ENCODE measurements at places on chromosomes 12 and 14.

- H3K4me3 ChIP-seq, result no peak overlapping the region
- peaks cover 18% of the 10 kb centered on the region for H3K27me3 ChIP-seq
- DNase-seq, result no peak
- no peaks in the 10 kb centered on the region for H3K36me3 ChIP-seq
- H3K4me1 ChIP-seq, result peaks cover 3% of the 10 kb centered on the region
Observed at GRCh38 chr14:64800000-64800399, 79.7 kb downstream of the SPTB start.

GRCh38 chr12:114030451-114030850 is 64.3 kb upstream of the RBM19 start:
- H3K27me3 ChIP-seq, result peaks cover 9% of the 10 kb centered on the region
- H3K36me3 ChIP-seq, result no peaks in the 10 kb centered on the region
- H3K4me3 ChIP-seq, result no peak overlapping the region

DNA sequence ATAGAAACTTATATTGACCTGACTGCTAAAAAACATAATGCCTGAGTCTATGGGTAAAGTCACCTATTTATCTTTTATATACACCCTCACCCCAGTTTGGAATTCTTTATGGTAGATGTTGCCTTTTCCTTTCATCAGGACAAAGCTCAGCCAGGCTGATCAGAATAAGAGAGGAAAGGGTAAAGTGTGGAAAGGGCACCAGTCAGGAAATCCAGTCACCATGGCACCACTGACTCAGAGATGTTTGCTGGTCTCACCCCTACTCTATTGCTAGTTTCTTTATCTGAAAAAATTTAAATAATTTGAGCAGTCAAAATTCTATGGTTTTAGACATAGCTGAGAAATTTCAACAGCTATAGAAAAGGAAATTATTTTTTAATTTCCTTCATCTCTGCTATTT is 49.2 kb upstream of the SSTR1 start:
- no peak overlapping the region for H3K4me3 ChIP-seq
- H3K27ac ChIP-seq, result no peak overlapping the region
- H3K4me1 ChIP-seq, result no peaks in the 10 kb centered on the region
- no peaks in the 10 kb centered on the region for H3K27me3 ChIP-seq

DNA sequence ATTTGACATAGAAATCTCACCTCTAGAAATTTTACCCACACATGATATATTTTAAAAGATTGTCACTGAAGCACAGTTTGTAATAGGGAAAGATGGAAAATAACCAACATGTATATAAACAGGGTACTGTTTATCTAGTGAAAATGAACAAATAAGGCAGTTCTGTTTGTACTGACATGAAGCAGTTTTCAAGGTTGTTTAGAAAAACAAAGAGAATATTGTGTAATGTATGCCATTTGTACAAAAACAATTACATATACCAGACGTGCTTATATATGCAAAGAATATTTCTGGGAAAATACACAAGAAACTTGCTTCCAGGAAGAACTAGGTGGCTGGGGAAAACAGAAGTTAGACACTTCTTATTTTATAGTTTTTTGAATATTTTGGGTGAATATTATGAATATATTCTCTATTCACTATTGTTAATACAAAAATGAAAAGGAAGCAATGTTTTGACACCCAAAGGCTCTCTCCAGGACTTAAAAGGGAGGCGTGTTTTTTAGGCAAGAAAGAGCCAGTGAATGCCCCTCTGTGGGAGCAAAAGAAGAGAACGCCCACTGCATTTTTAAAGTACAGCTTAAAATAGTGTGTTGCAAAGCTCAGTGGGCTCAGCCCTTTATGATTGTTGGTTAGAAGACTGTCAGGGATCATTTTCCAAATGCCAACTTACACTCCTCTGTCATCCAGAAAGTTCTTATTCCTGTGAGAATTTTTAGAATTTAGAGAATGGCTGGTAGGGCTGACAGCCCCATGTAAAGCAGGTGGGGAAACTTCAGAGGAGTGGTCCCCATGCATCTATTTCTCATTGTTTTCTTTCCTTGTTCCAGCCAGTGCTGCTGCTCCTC is 59.6 kb upstream of the FERMT2 start:
- no peaks in the 10 kb centered on the region for H3K36me3 ChIP-seq
- H3K4me1 ChIP-seq, result no peaks in the 10 kb centered on the region
- peaks cover 29% of the 10 kb centered on the region for H3K27me3 ChIP-seq
- no peak overlapping the region for H3K27ac ChIP-seq

GRCh38 chr14:64178814-64179213 is 115.4 kb downstream of the ESR2 start:
- H3K27me3 ChIP-seq, result no peaks in the 10 kb centered on the region
- no peaks in the 10 kb centered on the region for H3K4me1 ChIP-seq
- no peak overlapping the region for H3K4me3 ChIP-seq
- peak overlapping the region; percentile 55 for H3K27ac ChIP-seq
- peaks cover 91% of the 10 kb centered on the region for H3K36me3 ChIP-seq

DNA sequence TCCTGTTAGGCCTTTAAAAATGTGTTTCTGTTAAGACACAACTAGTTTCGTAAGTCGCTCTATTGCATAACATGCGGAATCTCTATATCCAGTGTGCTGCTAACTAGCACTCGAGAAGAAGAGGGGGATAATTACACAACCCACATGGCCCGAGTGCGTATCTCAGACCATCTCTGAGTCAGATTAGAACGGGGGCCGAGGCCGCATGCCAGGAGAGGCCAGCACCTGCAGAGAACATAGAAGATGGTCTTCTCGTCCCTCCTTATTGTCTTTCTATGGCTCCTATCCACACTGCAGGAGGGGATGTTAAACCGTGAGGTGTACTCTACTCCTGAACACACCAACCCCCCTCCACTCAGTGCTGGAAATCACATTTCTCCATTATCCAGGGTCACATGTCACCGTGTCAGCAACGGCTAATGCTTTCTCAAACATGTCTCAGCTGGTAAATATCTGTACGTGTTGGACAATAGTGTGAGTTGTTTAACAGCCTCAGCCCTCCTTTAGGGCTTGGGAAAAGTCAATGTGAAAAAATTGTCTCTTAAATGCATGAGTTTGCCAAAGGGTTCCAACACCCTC is 56.3 kb downstream of the CCDC88C start:
- peak overlapping the region; percentile 78 for H3K27ac ChIP-seq
- H3K4me3 ChIP-seq, result no peak overlapping the region
- no peaks in the 10 kb centered on the region for H3K27me3 ChIP-seq
- peaks cover 57% of the 10 kb centered on the region for H3K36me3 ChIP-seq

GRCh38 chr12:4807116-4807783 is 87.0 kb downstream of the GALNT8 start:
- H3K27ac ChIP-seq, result peak overlapping the region; percentile 62
- peaks cover 33% of the 10 kb centered on the region for H3K4me1 ChIP-seq
- peak overlapping the region; percentile 70 for H3K4me3 ChIP-seq
- DNase-seq, result no peak

GRCh38 chr12:97616946-97617345 is 154.3 kb downstream of the RMST start:
- DNase-seq, result no peak
- H3K36me3 ChIP-seq, result no peaks in the 10 kb centered on the region
- H3K4me1 ChIP-seq, result no peaks in the 10 kb centered on the region
- no peak overlapping the region for H3K4me3 ChIP-seq

Measured in effector memory CD8-positive, alpha-beta T cell (primary cell).